HTR-8/SVneo (cell line): ENCODE measurements at places on chromosomes 2 and 18.

DNA sequence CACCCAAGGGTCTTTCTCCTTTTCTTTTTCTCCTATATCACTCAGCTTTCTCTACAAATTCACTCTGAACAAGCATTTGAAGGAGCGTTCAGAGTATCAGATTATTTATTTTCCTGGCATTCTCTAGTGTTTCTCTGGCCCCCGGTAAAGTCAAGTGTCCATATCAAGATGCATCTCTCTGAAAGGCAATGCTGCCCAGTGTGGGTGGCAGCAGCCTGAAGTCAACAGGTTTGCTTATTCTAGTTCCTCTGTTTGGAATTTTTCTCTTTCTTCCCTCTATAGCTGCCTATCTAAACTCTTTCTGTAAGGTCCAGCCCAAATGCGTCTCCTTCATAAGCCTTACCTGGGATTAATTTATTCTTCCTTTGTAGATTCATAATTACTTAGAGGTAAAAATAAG is 526.2 kb upstream of the TNP1 start:
- DNase-seq, result no peak

GRCh38 chr18:42756214-42756613 is 359.3 kb downstream of the RIT2 start:
- no peak for DNase-seq

DNA sequence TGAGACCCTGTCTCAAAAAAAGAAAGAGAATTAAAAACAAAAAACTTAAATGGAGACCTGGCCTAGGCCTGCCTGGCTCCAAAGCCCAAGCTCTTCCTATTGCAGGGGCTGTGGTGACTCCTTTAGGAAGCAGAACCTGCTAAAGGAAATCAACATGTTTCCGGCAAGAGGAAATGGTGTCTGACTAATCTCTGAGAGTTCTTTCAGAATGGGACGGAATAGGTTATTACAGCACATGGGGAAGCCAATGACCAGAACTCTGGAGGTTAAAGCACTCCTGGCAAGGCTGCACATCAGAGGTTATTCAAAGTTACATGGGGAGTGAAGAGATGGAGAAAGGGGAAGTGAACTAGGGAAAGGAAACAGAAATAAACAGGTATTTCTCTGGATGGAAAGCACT is 21.4 kb downstream of the KIF3C start:
- DNase-seq, result no peak

GRCh38 chr2:235021752-235022151 is 69.9 kb downstream of the SH3BP4 start:
- DNase-seq, result peak; percentile 47

GRCh38 chr2:85935746-85936208 is 47.0 kb upstream of the ST3GAL5 start:
- DNase-seq, result peak; percentile 89

GRCh38 chr2:15816674-15817406 is 123.5 kb upstream of the MYCN start:
- no peak for DNase-seq

DNA sequence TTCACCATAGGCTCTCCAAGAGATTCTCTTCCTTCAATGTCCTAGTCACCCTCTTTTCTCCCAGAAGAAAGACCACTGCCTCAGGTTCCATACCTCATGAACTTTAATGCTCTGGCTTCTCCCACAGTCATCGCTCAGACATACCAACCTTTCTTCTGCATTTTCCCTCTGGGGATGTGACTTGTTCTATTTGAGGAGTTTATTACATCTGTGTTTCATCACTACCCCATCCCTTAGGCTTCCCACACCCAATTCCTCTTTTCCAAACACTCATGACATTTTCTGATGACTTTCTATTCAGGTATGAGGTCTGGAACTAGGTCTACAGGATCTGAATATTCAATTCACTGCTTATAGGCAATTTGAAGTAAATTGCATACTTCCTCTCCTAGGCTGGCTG is 298.6 kb upstream of the MAP2 start:
- no peak for DNase-seq

DNA sequence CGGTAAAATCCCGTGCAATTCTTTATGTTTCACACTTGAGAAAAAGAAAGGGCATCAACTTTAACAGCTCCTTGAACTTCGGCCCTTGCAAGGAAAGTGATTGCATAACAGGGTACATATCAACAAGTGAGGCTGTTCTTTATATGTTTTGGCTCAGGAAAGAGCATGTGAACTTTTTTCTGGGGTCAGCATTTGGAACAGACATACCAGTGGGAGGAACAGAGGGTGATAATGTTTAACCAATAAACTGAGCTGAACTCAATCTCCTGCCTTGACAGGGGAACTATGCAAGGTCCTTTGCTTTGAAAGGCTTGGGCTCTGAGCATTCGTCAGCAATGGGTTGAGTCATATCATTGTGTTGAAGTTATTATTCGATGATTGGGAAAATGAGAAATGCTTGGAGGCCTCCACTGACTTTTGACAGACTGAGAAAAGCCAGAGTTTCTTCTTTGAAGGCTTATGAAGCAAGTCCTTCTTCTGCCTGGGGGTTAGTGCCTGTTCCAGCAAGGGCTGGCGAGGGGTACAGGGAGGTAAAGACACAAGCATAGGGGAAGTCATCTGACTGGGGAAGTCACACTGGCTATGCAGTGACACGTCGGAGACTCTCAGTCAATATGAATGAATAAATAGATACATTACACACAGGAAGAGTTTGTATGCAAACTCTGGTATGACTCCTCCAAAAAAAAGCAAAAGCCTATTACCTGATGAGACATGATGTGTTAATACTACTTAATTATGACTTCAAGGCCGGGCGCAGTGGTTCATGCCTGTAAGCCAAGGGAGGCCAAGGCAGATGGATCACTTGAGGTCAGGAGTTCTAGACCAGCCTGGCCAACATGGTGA is 57.2 kb downstream of the CYB5A start:
- DNase-seq, result no peak

DNA sequence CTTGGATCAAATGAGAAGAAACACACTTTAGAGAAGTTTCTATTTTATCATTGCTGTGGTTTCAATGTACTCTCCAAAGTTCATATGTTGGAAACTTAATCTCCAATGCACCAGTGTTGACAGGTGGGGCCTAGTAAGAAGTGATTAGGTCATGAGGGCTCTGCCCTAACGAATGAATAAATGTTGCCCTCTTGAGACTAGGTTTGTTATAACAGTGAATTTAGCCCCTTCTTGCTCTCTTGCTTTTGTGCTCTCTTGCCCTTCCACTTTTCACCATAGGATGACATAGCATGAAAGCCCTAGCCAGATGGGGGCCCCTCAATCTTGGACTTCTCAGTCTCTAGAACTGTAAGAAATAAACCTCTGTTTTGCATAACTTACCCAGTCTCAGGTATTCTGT is 664.8 kb downstream of the DCC start:
- DNase-seq, result no peak

DNA sequence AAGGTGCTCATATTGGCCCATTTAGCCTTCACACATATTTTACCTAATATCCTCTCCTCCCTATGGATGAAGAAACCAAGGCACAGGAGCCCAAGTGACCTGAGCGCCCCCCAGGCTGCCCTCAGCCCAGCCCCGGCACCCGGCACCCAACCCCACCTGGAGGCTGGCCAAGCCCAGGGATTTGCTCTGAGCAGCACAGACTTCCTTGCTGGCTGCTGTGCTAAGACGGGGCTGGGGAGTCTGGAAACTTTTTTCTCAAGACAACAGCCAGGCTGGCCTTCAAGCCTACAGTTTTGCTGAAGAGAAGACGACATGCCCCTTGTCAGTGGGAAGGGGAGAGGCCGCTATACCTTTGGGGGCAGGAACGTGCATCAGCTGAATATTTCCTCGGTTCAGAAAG is 52.7 kb upstream of the LAMA1 start:
- DNase-seq, result no peak

DNA sequence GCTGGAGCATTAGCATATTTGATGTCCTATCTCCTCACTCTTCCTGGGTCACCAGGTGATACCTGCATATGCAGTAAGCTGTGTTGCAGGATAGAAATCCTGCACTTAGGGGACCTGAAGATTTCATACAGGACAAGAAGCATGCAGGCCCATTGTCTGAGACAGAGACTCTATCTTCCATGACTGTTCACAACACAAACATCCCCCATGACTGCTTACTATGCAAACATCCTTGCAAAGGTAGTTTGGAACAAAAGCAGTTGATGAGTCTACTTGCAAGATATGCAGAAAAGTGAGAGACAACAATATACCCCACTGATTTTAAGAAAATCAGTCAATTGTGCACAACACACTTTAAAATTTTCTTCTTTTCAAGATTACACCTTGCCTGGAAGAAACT is 108.6 kb upstream of the ZEB2 start:
- DNase-seq, result no peak

- no peak for DNase-seq
Measured at GRCh38 chr18:79208906-79209305, 139.7 kb downstream of the ATP9B start.

- DNase-seq, result peak; percentile 8
Measured at GRCh38 chr2:189506514-189506976, 65.3 kb downstream of the WDR75 start.

- no peak for DNase-seq
Measured at GRCh38 chr2:170814533-170815230, 2.0 kb upstream of the GAD1 start.

DNA sequence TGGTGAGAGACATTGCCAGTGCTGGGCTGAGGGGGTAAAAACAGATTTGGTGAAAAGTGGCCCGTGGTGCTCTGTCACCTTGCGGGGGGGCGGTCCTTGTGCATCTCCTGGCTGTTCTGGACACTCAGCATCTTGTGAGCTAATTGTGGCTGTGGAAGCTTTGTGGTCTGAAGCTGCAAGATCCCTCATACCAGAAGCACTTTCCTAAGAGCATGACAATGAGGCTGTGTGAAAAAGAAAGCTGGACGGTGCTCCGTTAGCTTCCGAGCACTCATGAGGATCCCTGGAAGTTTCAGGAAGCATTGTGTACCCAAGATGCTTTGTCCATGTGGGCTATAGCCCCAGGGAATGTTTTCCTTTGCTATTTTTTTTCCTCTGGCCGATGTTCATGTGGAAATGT is 74.5 kb downstream of the CABLES1 start:
- no peak for DNase-seq

- no peak for DNase-seq
Measured at GRCh38 chr2:86420913-86421312, 20.3 kb upstream of the KDM3A start.

DNA sequence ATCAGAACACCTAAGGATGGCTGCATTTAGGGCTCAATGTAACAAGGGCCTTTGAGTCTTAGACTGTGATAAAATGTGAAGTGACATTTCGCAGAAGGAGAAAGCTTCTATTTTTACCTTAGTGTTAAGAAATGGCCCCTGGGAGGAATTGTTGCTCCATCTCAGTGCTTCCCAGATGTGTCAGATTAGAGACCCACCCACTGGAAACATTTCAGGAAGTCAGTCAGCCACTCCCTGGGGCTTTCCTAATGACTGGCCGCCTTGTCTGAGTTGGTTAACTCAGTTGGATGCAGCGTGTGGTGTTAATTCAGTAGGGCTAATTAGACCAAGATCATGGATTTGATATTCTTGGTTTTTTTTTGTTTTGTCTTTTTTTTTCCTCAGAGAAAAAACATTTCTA is 355.9 kb downstream of the PIK3C3 start:
- no peak for DNase-seq

GRCh38 chr2:3670941-3671340 is 12.9 kb downstream of the ALLC start:
- DNase-seq, result no peak

GRCh38 chr2:198468136-198468535 is 663.7 kb downstream of the PLCL1 start:
- no peak for DNase-seq

DNA sequence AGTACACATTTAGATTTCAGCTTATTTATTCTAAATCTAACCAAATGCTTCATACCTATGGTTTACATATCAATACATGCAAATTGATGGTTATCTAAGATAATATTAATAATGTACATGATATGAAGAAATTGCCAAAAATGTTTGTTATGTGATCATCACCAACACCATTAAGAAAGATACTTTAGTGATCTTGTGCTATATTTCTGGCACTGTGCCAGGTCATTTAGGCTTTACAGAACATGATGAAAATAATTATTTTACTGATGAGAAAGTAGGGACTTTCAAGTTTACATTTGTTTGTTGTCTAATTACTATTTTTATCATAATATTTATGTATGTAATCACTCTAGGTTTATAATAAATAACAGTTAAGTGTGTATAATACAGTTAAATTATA is 158.3 kb downstream of the GULP1 start:
- no peak for DNase-seq

- DNase-seq, result no peak
Measured at GRCh38 chr2:26852405-26853306, 4.7 kb downstream of the DPYSL5 start.

DNA sequence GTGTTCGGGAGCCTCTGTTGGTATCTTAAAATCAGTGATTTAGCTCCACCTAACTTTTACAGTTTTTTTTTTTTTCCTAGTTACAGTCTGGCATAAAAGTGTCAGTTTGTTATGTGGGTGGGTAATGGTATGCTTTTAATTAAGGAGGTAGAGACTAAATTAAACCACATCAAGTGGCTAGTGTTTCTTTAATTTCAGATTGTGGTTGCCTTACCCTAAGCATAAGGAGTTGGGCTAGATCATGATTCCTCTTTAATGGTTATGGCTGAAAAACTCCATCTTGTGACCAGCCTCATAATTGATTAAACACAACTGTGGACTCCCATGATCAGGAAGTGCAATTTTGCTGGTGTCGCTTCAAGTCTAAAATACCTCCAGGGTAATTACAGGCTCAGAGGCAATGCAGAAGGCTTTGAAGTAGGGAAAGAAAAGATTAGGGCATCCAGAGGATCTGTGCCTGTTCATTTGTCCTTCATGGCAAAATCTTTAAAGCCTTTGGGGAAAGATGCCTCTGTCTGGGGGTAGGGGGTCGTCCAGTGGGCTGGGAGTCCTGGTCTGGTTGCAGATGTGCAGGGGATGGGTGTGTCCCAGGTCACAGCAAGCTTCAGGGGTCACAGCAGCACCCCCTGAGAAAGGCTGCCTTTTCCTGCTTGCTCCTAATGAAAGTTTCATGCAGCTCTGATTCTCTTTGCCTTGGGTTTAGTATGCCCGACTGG is 579.2 kb downstream of the BCL11A start:
- no peak for DNase-seq

DNA sequence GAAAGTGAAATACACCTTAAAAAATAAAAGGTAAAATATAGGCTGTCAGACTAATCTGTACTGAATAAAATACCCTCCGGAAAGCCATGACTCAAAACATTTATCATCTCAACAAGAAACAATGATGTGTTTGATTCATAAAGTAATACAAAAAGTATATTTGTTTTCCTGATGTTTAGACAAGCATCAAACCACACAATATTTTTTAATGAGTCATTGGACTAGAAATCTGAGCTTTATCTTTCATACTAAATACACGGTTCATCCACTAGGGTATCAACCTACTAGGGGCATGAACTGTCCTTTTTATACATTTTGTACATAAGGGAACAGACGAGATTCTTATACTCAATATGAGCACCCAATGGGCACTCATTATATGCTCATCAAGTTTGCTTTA is 31.3 kb downstream of the CD226 start:
- no peak for DNase-seq

GRCh38 chr2:97935719-97936161 is 60.0 kb downstream of the TMEM131 start:
- DNase-seq, result no peak

GRCh38 chr2:159613651-159614285 is 2.6 kb downstream of the BAZ2B start:
- no peak for DNase-seq
